ENCODE measurements at places on chromosomes 4 and X.

DNA sequence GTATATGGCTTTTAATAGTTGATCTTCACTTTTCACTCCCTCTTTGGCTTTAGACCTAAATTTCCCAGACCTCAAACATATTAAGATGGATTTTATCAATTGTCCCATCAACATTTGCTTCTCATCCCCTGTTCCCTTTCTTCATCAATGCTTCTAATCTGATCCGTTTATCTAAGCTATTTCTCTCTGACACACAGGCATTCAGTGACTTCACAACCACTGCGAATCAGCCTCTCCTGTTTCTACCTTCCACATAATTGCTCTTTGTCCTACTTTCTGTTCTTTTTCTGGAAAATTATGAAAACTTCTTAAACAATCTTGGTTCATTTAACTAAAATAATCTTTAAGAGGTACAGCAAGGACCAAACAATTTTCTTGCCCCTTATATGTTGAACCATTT is 115.2 kb downstream of the GLRA3 start:
- DNase-seq: no peak

- no peak for DNase-seq
Measured at GRCh38 chr4:78372355-78372988, 179.1 kb upstream of the ANXA3 start.

GRCh38 chr4:179817317-179817716 is 2375.1 kb upstream of the AGA start:
- DNase-seq: no peak

- DNase-seq: no peak
Measured at GRCh38 chr4:148332486-148332885, 109.7 kb downstream of the NR3C2 start.

DNA sequence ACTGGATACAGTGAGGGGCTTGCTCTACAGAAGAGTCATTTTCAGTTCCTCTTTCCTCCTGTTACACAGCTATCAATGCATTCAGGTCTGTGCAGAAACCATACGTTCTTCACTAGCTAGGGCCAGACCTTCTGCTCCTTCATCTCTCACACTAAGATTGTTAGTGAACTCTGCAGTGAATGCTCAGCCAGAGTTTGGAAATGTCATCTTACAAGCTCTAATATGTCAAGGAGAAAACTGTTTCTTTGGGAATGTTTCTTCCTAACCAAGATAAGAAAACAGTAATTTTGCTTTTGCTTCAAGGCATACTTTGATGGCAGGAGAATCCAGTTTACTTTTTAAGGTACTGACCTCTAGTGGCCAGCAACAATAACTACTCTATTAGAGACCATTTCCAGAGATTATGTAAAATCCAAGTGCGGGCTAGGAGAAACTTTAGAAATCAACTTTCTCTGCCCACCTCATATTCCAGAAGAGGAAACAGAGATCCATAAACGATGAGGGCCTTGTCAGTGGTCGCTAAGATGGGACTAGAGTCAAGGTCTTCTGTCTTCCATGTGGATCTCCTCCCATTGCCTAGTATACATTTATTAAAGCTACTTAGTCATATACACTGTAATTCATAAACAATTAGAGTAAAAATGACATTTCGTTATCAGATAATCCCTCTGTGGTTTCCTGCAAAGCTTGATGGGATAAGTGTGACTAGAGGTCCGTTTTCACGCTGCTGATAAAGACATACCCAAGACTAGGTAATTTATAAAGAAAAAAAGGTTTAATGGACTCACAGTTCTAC is 12.1 kb upstream of the CC2D2A start:
- no peak for DNase-seq

All from stimulated activated CD8-positive, alpha-beta memory T cell treated with anti-CD3 and anti-CD28 coated beads, Interleukin-7, amount 100 ng/mL, for 1 hour (primary cell).